ENCODE measurements at places on chromosomes 5 and 9.

DNA sequence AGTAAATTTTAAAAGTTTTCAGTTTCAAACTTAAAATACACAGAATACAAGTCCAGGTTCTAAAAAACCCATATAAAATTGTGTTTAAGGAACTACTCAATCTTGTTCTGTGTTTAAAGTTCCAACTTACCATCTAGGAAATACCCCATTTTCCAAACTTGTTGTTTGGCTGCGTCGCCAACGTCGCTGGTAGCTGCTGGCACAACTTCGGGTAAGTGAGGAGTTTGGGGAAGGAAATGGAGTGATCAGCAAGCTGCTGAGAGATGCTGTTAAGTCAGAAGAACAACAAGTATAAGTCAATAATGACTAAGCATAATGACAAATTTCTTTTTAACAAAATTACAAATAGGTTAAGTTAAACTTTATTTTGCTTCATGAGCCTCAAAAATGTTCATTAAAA lies 71.3 kb upstream of the RAPGEF6 start:
- no peak for DNase-seq

DNA sequence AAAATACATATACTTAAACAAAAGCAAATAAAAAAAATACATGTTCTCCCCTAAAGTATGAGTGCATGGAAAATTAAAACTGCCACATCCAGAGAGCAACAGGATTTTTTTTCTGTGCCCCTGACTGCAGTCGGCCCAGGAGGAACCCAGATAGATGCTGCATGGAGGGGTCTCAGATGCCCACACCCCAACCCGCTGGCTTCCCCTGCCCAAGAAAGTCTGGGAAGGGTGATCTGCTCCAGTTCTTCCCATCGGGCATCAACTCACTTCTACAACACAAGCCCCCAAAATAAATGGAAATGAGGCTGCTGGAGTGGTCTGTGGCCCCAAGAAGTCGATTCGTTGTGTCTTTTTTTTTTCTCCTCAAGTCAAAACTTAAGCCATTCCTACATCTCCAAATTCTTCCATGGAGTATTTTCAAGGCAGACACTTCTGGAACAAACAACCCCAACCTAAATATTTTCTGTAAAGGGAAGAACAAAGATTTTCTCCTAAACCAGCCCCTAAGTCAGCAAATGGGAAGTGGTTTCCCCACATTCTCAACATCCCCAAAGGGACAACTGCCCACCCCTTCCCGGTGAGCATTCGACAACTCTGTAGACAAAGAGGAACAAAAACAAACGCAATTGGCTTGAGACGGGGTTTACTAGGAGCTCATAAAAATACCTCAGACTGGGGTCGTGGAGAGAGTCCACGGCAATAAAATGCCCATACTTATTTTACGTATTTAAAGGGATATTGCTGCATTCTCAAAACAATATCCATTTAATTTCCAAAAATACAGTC lies 46.7 kb downstream of the ROR2 start:
- no peak for DNase-seq

- no peak for DNase-seq
Observed at GRCh38 chr9:129484352-129485000, 136.4 kb downstream of the C9orf50 start.

DNA sequence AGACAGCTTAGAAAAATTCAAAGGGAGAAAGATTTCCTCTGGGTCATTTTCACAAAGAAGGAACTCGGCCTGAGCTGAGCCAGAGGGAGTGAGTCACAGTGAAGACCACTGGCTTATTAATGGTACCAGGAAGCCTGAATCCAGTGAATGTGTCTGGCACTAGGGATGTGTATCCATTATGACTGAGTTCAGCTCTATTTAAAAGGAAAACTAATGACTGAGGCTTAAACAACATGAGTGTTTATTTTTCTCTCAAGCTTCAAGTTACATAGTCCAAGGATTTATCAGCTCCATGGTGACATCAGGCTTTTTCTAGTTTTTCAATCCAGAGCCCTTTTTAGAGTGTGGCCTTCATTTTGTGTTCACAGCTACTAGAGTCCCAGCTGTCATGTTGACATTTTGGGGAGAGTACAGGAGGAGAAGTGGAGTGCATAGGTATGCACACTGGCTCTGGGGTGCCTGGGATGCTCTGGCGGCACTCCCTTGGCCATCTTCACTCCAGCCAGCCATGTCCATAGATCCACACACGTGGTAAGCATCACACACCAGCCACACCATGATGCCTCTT lies 159.5 kb upstream of the ERCC6L2 start:
- DNase-seq, result no peak

- DNase-seq, result no peak
Observed at GRCh38 chr9:113509463-113509862, 45.9 kb downstream of the RGS3 start.

- no peak for DNase-seq
Observed at GRCh38 chr9:136409557-136410455, 608 bp downstream of the ENTR1 start.
